ENCODE measurements at places on chromosomes 2 and 18.

GRCh38 chr18:31050635-31051034, 8.1 kb upstream of the DSC3 start:
- no peak for DNase-seq

DNA sequence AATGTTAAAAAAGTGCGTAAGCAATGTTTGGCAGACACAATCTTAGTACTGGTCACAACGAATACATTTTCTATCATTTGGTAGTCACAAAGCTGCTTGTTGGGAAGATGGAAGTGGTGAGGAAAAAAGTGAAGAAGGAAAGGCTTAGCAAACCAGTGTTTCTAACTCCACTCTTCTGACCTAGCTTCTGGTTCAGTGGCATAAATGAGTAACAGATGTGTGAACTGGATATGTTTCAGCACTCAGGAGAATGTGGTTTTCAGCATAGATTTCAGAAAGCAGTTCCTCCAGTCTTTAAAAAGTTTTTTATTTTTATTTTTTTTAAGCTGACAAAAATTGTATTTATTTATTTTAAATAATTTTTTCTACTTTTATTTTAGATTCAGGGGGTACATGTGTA, 357.1 kb downstream of the CPS1 start:
- DNase-seq: no peak

GRCh38 chr2:46493241-46493970, 14.0 kb downstream of the TMEM247 start:
- DNase-seq: no peak

GRCh38 chr2:6290217-6291015, 575.3 kb downstream of the CMPK2 start:
- DNase-seq: no peak

GRCh38 chr2:85999061-85999831, 106.4 kb downstream of the POLR1A start:
- no peak for DNase-seq

GRCh38 chr2:181546086-181546485, 88.9 kb downstream of the ITGA4 start:
- no peak for DNase-seq

DNA sequence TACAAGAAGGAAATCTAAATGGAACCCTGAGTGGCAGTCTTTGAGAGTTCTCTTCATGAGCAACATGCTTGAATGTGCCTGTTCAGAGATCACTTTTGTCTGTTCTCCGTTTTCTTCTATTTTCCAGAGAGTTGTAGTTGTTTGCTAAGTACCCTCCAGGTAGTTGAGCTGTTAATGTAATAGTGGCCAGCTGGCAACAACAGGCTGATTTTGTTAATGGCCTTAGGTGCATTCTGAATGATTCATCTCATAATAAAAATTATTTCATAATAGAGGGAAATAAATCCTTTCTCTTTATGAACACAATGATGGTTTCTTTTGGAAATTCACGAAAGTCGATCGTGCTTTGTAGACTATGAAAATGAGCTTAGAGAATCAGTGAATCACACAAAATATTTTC, 136.8 kb downstream of the LRP1B start:
- no peak for DNase-seq

- DNase-seq: no peak
These were observed 47.5 kb upstream of the CNGA3 start for GRCh38 chr2:98298683-98299164.

GRCh38 chr2:236239276-236240065, 24.7 kb downstream of the ASB18 start:
- DNase-seq: no peak

- DNase-seq: no peak
These were observed 31.5 kb upstream of the PGAP1 start for GRCh38 chr2:196957881-196958525.

- DNase-seq: no peak
These were observed 174.0 kb downstream of the SMAD2 start for GRCh38 chr18:47756364-47757016.

DNA sequence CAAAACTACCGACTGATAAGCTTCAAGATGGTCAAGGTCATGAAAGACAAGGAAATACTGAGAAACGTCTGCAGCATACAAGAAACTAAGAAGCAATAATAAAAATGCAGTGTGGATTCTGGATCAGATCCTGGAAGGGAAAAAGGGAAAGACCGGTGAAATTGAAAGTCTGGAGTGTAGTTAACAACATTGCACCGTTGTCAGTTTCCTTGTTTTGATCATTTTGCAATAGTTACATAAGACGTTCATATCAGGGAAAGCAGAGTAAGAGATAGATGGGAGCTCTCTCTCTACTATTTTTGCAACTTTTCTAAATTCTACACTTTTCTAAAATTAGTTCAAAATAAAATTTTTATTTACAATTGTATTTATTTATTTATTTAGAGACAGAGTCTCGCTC, 15.0 kb upstream of the ZNF407 start:
- no peak for DNase-seq

DNA sequence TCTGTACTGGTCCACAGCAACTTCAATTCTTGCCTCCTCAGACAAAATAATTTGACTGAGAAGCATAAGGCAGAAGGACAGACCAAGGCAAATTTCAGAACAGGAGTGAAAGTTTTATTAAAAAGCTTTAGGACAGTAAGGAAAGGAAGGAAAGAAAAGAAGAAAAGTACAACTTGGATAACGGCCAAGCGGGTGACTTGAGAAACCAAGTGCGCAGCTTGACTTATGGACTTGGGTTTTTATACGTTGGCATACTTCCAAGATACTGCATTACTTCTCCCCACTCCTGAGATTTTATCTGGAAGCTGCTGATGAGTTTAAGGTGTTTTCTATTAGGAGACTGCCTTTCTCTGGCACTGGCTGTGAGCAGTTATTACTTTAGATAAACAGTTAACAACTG, 64.7 kb downstream of the CCDC178 start:
- DNase-seq: no peak

DNA sequence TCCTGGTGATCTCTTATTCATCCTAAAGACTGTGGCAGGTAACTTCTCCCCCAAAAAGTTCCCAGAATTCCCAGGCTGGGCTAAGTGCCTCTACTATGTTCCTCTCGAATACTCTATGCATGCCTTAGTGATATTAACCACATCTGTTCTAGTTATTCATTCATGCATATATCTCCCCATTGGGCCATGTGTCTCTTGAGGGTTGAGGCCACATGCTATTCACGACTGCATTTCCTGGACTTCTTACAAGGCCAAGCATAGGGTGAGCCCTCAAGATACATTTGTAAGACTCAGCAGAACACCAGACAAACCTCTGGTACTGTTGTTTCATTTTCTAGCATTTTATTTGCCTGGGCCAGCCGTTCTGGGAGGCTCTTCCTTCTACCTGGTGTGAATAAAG, 117.0 kb downstream of the EN1 start:
- no peak for DNase-seq

- DNase-seq: no peak
These were observed 463.7 kb upstream of the FSIP2 start for GRCh38 chr2:185274718-185275484.

GRCh38 chr2:75047992-75048625, 89.7 kb downstream of the POLE4 start:
- DNase-seq: no peak

DNA sequence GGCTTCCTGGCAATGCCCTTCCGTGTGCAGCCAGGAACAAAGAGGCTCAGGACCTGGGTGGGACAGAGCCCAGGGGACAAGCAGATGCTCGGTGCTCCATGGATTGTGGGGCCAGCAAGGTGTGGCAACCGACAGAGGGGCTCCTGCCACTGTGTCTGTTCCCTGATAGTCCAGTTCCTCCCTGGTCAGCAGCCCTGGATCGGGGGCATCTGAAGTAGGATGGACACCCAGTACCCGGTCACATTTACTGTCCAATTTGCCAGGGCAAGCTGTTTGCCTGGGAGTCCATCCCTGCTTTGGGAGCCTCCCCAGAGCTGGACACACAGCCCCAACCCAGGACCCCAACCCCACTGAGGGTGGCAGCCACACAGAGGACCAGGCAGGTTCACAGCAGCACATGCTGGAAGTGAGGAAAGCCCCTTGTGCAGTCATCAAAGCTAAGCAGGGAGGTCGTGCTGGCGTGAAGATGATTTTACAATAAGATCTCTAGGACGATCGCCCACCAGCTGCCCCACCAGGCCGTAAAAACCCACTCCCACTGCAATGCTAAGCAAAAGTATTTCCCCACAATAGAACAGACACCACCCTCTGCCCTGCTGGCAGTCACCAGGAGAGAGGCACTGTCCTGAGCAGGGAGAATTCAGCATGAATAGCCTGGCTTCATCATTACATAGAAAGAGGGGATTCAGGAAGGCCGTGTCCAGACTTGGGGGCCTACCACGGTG, 141.7 kb downstream of the NDUFA10 start:
- DNase-seq: no peak

- no peak for DNase-seq
These were observed at the start of gene COBLL1 for GRCh38 chr2:164841719-164842623. Gene COBLL1 (minus strand): TSS chr2:164841823. CDS start chr2:164841196, 627 bp downstream.

GRCh38 chr2:44430342-44430741, 68.6 kb downstream of the CAMKMT start:
- DNase-seq: no peak

- DNase-seq: no peak
These were observed 57.7 kb upstream of the ST6GAL2 start for GRCh38 chr2:106943468-106944200.

DNA sequence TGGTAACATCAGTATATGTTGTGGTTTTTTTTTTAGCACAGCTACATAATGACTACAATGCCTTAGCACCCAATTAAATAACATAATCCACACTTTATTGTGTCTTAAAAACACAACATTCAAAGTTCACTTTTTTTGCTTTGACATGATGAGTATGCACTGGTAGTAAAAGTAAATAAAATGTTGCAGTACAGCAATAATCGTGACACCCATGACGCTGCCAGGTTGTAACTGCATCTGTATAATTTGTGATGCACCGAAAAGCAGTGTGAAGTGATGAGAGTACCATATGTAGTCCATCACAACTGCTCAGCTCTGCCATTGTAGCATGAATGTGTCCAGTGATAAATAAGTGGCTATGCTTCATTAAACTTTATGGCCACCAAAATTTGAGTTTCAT, 15.7 kb downstream of the PPP1CB start:
- DNase-seq: no peak

- DNase-seq: no peak
These were observed 23.3 kb downstream of the LDLRAD4 start for GRCh38 chr18:13241893-13242175.

DNA sequence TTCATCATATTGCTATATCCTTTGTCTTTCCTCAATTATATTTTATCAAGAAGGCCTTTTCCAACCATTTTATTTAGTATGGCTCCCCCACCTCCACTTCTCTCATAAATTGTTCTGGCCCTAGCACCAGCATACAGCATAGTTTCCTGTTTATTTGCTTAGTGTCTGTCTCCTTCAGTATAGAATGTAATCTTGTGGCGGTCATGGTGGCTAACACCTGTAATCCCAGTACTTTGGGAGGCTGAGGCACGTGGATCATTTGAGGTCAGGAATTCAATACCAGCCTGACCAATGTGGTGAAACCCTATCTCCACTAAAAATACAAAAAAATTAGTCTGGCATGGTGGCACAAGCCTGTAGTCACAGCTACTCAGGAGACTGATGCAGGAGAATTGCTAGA, 39.6 kb upstream of the CLASP1 start:
- DNase-seq: no peak

- DNase-seq: no peak
These were observed 101.7 kb downstream of the NRP2 start for GRCh38 chr2:205783872-205784499.

DNA sequence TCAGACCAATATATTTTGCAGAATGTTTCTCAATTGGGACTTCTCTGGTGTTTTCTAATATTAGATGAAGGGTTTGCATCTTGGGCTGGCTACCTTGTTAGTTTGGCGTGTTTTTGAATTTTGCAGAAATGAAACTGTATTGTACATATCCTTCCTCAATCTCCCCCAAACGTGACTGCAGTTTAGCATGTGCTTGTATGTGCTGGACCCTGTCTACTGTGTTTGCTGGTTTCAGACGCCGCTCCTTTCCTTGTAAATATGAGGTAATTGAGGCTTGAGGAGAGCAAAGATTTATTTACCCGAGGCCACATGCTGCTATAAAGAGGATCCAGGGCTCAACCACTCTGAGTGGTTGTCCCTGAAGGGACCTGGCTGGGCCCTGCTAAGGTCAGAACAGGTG, 57.2 kb downstream of the NGEF start:
- DNase-seq: no peak

DNA sequence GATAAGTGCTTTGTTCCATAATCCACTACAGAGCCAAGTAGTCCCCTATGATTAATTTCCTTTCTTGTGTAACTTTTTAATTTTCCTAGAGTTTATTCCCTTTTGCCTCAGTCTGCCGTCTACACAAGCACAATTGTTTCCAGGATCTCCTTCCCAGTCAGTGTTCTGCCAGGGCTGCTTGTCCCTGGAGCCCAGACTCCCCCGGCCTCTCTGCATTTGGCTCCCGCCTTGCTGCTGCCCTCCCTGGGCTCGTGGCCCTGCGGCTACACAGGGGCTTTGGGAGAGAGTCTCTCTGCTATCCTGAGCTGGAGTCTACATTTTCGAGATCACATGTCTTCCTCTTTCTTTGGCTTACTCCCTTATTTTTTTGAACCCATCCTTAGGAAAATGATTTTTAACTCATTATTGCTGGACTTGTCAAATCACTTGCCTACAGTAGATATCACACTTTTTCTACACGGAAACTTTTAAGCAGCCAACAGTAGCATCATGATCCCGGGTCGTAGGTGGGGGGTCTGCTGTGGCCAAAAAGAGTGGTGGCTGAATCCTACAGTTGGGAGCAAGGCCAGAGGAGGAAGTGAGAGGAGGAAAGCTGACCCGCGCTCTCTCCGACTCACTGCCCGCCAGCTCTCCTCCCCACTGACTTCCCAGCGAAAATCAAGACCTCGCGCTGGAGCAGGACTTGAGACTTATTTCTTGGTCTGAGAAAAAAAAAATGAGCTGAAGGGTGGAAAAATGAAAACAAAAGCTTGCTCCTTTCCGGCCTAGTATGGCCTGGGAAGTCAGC, 9.4 kb downstream of the FBLN7 start:
- no peak for DNase-seq

GRCh38 chr2:109613081-109613921, 465 bp downstream of the SEPTIN10 start:
- DNase-seq: peak; percentile 54

GRCh38 chr2:190904640-190905261, 24.1 kb downstream of the GLS start:
- DNase-seq: no peak

GRCh38 chr18:62663731-62664336, 51.5 kb upstream of the PHLPP1 start:
- no peak for DNase-seq

- no peak for DNase-seq
These were observed 180.1 kb downstream of the RDH14 start for GRCh38 chr2:18380321-18380720.

- DNase-seq: no peak
These were observed 145.7 kb upstream of the GLI2 start for GRCh38 chr2:120589771-120590608.

DNA sequence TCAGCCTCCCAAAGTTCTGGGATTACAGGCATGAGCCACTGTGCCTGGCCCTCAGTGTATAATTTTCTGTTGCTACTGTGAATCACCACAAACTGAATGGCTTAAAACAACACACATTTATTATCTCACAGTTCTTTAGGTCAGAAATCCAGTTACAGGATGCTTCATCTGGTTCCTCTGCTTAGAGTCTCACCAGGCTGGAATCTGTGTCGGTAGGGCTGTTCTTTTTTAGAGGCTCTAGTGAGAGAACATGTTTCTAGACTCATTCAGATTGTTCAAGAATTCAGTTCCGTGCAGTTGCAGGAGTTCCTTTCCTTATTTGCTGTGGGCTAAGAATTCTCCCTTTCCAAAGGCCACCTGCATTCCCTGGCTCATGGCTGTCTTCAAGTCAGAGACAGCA, 22.2 kb downstream of the CCDC121 start:
- DNase-seq: no peak
